Heart right ventricle (tissue), 16 donors: ENCODE measurements at places on chromosomes 7 and 10. TPM values are rescaled to one million over a fixed set of nuclear protein-coding genes. Genes with fewer than 3 reads are reported as not detected.

GRCh38 chr7:157498657-157499056 is 161.9 kb downstream of the DNAJB6 start:
- no peak for DNase-seq

- DNase-seq: no peak
These were observed 1.8 kb downstream of the SUFU start for GRCh38 chr10:102505462-102506115.

The CNPY1 gene
- not detected for polyA plus RNA-seq

DNA sequence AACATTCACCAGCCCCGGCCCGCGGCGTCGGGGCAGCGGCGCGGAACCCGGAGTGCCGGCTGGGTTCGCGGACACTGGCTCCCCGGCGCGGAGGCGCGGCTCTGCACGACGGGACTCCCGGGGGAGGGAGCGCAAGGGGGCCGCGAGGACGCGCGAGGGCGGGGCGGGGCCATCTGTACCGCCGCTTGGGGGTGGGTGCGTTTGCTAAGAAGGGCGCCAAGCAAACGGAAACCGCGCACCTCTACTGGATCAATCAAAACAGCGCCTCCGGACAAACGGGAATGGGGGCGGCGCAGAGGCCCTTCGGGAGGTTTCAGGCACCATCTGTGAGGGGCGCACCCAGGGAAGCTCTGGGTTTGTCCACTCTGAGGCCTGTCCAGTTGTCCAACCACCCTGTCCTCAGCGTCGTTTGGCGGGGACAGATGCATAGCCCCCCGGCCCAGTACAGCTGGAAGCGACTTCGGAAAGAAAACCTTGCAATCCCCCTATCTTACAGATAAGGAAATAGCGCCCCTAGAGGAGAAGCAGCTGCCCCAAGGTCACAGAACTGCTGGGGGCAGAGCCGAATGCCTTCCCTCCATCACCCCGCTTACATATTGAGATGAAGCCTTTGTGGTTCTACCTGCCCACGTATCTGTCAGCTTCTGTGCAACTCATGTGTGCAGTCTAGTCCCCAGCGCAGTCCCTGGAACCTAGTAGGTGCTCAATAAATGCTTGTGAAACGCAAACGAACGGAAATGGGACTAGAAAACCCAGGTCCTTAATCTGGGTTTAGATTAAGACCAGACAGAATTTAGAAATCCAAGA is 10.7 kb upstream of the SLIT1 start:
- DNase-seq: peak; percentile 23

The MEIG1 gene
- polyA plus RNA-seq: 0.23 TPM
